PC-9 (cell line): ENCODE measurements at places on chromosomes 11 and 22. TPM values are rescaled to one million over a fixed set of nuclear protein-coding genes. Genes with fewer than 3 reads are reported as not detected.

The MYBPC3 gene
- total RNA-seq = not detected in 2 replicates

The IGF2 gene
- total RNA-seq = 0.15 and 0.24 TPM in 2 replicates

The OR6M1 gene
- total RNA-seq = not detected in 2 replicates

The CBL gene
- 26.3 and 32.9 TPM in 2 replicates for total RNA-seq

The MMP7 gene
- 1.1 and 1.3 TPM in 2 replicates for total RNA-seq

The MB gene
- total RNA-seq = 5.0 and 5.8 TPM in 2 replicates

The MMP27 gene
- total RNA-seq = not detected in 2 replicates

The APOA1 gene
- total RNA-seq = not detected in 2 replicates

The POU2AF1 gene
- total RNA-seq = 0.37 TPM in 1 of 2 replicates, not detected in the other

The DSCAML1 gene
- total RNA-seq = not detected in 2 replicates

The SORL1 gene
- total RNA-seq = 4.9 and 6.4 TPM in 2 replicates

The GLYATL2 gene
- total RNA-seq = not detected in 2 replicates

The OR56A1 gene
- total RNA-seq = not detected in 2 replicates

The SPON1 gene
- 0.48 and 0.70 TPM in 2 replicates for total RNA-seq

The LGR4 gene
- 33.4 and 37.4 TPM in 2 replicates for total RNA-seq

The ENDOD1 gene
- 8.0 and 8.1 TPM in 2 replicates for total RNA-seq

The GGTLC3 gene
- total RNA-seq = not detected in 2 replicates

The LRRC74B gene
- 0.25 TPM in 1 of 2 replicates, not detected in the other for total RNA-seq
